ENCODE measurements at places on chromosomes 5 and 9. TPM values are rescaled to one million over a fixed set of nuclear protein-coding genes. Genes with fewer than 3 reads are reported as not detected.

Gene LAMC3
- not detected for polyA plus RNA-seq

Gene EQTN
- polyA plus RNA-seq: 0.21 TPM

Gene DND1
- polyA plus RNA-seq: 0.22 TPM

Gene LCN1
- not detected for polyA plus RNA-seq

Gene EGFLAM
- not detected for polyA plus RNA-seq

Gene ALG2
- 48.2 TPM for polyA plus RNA-seq

Gene PLPP7
- polyA plus RNA-seq: not detected

Gene PWWP2A
- 13.1 TPM for polyA plus RNA-seq

Gene PCDHB11
- not detected for polyA plus RNA-seq

Gene ATP10B
- 0.06 TPM for polyA plus RNA-seq

All from keratinocyte (primary cell).